Kasumi-1 (cell line): ENCODE measurements at places on chromosomes 1 and 21.
A peak's percentile ranks its signal among the peaks of the same experiment; 100 is the strongest.

DNA sequence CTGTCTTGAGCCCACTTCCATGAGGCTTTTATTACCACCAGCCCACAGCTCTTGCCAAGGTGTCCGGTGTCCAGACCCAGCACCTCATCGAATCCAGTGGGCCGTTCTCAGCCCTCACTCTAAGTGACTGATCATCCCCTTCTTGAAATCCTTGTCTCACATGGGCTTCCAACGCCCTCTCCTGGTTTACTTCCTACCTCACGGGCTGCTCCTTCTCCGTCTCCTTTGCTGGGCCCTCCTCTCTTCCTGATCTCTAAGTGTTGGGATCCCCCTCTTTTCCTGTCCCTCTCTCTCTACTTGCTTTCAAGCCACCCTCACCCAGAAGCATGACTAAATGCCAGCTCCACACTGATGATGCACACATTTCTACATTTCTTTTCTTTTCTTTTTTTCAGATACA is 9.0 kb upstream of the RHBG start:
- DNase-seq: peak; percentile 71

GRCh38 chr1:166675213-166675612 is 164.1 kb upstream of the POGK start:
- no peak for DNase-seq

DNA sequence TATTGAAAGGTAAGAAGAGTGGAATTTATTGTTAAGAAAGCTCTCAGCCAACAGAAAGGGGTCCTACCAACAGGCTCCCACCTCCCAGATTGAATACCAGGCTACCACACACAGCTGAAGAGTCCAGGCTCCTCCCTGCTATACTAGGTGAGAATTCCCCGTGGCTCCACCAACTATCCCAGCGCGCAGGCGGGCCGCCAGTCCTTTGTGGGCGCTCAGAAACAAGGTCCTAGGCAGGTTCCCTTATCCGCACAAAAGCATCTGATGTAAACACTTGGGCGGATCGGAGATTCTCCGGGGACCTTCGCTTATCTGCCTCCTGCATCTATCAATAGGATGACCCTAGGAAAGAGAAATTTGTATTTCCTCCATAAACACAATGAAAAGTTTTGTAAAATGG is 423.9 kb upstream of the ADGRL4 start:
- no peak for DNase-seq

GRCh38 chr1:54996359-54996868 is 2.3 kb upstream of the BSND start:
- peak; percentile 72 for DNase-seq

- DNase-seq: no peak
These were observed 114.2 kb upstream of the NR5A2 start for GRCh38 chr1:199913318-199913717.

GRCh38 chr1:73948055-73948454 is 249.9 kb downstream of the LRRIQ3 start:
- DNase-seq: no peak

DNA sequence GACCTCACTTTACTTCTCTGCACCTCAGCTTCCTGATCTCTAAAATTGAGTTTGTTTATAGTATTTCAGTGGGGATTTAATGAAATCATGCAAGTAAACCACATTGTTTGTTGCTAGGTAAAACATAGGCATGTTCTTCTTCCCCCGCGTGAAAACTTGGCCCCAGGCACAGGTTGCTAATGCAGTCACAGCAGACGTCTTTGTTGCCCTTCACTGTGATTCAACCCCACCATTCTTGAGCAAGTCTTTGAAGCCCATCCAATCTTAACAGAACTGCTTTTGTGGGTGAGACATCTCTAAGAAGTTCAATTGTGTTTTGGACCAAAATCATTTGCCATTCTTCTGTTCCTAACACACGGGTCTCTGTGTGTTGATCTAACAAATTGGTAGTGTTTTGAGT is 185.5 kb downstream of the ZNF281 start:
- no peak for DNase-seq

- no peak for DNase-seq
These were observed 36.5 kb downstream of the MAP3K21 start for GRCh38 chr1:233364026-233364425.

DNA sequence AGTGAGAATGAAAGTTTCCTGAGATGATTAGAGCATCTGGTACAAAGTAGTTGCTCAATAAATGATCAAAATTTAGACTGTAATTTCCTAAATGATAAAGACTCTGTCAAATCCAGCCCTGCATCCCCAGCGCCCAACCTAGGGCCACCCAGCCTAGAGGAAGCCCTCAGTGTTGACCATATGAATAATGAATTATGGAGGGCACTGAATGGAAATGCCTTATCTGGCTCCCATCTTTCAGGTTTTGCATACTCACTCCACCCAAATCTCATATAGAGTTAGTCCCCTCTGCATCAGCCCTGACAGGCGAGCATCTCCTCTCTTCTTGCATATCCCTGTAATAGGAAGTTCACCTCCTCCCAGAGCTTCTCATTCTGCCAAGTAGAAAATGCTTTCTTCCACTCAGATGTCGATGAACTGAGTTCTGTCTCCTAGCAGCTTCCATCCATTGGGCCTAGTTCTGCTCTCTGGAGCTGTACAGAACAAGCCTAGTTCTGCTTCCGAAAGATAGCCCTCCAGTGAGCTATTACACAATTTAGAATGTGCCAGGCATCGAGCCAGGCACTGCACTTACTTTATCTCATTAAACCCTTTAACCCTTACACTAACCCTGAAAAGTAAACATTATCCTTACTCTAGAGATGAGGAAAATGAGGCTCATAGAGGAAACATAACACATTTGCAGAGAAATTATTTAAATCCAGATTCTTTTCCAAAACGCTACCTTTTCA is 20.9 kb downstream of the COA7 start:
- no peak for DNase-seq

DNA sequence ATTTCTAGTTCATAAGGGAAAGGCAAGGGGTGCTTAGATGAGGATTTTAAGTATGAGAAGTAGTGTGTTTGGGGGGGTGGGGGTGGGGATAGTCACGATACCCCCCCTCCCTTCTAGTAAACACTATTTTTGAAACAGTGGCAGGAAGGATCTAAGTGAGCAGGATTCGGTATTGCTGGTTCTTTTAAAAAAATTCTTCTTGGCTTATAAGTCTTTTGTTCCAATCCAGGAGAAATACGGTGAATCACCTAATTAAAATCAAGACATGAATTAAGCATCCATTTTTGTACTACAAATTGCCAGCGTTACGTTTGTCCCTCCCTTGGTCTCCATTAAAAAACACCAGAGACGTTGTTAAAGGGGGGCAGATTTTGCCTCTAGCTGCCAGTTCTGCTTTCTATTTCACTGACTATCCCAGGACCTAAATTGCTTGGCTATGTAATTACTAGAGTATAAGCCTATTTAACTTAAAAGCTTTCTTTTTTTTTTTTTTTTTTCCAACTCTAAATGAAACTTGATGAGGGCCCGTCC is 911 bp downstream of the LMO4 start:
- peak; percentile 61 for DNase-seq

DNA sequence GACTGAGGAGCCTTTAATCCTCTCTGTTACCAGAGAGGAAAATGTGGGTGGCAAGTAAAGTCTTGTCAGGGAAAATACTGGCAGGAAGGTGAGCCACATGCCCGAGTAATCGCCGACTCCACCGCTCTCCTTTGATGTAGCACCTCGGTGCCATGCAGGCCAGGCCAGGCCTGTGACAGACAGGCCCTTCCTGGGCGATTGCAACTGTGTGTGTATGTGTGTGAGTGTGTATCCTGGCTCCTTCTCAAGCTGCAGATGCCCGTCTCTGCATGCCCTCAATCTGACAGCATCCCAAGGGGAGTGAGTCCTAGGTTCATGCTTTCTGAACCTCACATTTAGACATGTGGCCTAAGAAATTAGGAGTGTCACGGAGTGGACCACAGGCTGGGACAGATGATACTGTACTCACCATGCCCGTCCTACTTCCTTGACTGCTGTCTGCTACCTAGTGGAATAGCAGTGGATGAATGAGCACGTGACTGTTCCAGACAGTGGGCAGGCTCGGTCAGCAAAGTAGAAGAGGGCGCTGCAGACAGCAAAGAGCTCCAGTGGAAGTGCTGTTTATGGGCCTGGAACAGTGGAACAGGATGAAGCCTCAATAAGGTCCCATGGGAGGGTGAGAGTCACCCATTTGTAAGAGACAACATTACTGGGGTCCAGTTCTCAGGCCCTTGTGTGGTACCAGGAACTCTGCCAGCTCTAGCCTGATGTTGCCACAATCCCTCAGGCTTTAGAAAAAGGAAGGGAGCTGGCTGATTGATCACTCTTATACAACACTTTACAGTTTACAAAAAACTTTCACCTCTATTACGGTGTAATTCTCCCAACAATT is 25.3 kb downstream of the SERTAD4 start:
- no peak for DNase-seq

DNA sequence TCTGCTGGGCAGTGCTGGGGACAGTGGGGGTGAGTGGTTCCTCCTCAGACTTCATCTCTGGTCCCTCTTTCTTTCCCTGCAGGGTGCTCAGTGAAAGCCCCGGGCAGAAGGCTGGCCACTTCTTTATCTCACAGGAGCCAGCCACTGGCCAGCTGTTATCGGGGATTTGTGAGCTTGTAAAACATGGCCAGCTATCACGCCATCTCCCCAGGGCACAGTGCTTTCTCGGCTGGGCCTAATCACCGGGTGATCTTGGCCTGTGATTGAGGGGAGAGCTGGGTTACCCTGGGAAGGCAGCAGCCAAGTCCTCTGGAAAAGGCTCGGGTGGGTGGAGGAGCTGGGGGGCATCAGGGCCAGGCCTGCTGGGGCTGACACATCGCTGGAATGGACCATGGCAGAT is 83.0 kb downstream of the IGSF21 start:
- DNase-seq: no peak

DNA sequence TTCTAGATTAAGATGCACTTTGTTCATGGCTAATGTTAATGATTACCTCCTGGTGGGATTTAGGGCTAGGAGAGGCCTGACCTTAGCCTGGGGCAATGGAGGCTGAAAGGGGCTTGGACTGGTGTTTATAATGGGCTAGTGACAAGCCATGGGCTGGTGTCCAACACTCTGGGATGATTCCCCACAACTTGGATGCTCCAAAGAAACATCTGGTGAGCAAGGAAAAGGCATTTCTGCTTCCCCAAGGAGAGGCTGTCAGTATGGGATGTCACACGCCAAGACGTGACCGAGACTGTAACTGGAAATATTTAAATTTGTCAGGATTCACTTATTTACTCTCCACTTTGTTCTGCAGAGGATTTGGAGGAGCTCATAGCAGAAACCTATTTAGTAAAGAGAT is 45.2 kb downstream of the PTPRU start:
- DNase-seq: no peak

DNA sequence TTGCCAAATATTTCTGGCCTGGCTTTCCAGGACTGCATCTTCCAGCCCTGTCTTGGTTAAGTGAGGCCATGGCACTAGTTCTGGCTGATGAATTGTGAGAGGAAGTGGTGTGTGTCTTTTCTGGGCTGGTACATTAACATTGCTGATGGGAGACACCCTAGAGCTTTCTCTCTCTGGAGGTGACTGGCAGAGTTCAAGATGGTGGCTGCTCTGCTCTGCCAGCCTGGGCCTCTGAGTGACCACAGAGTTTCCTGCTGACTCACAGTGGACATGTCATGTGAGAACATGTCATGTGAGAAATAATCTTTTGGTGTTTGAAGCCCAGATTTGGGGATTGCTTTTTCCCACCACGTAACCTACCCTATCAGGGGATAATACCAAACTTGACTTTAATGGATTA is 218.0 kb upstream of the KIAA0040 start:
- DNase-seq: no peak

DNA sequence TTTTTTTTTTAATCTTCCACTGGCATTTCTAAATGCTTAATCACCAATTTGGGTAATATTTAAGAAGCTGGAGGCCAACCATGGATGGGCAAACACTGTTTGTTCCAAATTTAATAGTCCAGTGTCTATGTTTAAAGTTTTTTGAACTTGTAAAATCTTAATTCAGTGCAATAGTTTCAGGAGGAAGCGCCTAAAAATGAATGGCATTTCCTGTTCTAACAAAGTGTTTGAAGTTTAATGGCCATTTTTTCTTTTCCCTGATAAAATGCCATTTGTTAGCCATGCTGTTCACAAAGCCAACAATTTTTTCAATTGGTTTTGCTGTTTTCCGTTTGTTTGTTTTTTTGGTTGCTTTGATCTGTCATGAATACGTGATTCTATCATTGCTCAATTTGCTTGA is 552.1 kb downstream of the LMO4 start:
- no peak for DNase-seq

GRCh38 chr1:11062965-11063401 is 3.2 kb upstream of the SRM start:
- DNase-seq: no peak

DNA sequence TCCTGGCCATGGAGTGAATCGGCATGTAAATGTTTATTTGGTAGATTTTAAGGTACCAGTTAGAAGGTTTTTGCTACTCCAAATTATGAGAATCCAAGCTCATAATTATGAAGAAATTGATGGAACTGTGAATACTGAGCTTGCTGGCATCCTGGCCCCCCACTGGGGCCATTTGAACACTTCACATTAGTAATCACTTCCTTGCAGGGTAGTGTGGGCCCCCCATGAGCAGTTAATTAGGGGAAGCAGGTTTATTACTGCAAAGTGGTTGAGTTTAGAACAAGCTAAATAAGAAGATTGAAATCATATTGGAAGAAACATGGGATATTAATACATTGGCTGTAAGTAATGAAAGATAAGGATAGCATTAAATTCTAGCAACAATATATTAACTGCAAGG is 86.7 kb downstream of the S1PR1 start:
- no peak for DNase-seq

DNA sequence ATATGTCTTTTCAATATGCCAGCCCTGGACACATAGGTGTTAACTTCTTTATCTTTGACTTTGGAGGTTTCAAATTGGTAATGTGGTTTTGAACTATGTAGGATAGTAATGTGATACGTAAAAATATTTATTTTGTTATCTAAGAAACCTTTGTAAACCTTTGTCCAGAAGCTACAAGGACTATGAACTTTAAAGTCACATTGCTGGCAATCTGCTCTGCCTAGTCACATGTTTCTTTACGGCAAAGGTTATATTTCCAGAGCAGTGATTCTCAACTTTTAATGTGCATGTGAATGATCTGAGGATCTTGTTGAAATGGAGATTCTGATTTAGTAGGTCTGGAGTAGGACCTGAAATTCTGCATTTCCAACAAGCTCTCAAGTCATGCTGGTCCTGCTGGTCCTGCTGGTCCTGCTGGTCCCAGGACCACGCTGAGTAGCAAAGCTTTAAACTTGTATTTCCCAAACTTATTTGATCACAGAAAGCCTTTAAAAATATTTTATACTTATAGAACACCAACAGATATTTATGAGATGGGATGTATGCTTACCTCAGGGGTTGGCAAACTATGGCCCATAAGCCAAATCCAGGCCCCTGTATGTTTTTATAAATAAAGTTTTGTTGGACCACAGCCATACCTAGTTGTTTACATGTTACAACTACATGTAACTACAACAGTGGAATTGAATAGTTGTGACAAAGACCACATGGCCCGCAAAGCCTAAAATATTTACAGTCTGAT is 57.9 kb upstream of the QSOX1 start:
- DNase-seq: no peak

DNA sequence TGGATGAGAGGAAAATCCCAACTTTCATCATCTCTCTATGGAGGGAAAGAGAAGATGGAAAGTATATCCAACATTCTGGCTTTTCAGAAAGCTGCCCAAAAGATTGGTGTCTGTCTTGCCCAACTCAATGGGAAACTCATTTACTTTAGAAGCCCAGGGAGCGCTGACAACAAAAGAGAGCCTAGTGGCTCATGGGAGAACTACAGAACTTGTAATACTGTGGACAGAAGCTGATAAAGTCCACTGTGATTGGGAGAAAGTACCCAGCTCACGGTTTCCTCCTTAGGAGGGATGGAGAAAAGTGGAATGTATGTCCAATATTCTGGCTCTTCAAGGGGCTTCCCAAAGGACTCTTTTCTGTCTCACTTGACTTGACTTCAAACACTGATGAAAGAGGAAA is 66.0 kb downstream of the RGS21 start:
- DNase-seq: no peak
